ENCODE measurements at places on chromosomes 11 and 22. TPM values are rescaled to one million over a fixed set of nuclear protein-coding genes. Genes with fewer than 3 reads are reported as not detected.
A peak's percentile ranks its signal among the peaks of the same experiment; 100 is the strongest.

TMEM45B gene
- total RNA-seq, result 0.94 TPM

DERL3 gene
- 30.4 TPM for total RNA-seq

CCDC89 gene
- 0.44 TPM for total RNA-seq

ZNF74 gene
- total RNA-seq, result 6.9 TPM

- no peaks in the 10 kb centered on the region for H3K27me3 ChIP-seq
- H3K4me1 ChIP-seq, result no peaks in the 10 kb centered on the region
- no peak overlapping the region for H3K4me3 ChIP-seq
- H3K27ac ChIP-seq, result no peak overlapping the region
These were observed 87.7 kb downstream of the CSNK2A3 start for GRCh38 chr11:11265320-11265719.

DNA sequence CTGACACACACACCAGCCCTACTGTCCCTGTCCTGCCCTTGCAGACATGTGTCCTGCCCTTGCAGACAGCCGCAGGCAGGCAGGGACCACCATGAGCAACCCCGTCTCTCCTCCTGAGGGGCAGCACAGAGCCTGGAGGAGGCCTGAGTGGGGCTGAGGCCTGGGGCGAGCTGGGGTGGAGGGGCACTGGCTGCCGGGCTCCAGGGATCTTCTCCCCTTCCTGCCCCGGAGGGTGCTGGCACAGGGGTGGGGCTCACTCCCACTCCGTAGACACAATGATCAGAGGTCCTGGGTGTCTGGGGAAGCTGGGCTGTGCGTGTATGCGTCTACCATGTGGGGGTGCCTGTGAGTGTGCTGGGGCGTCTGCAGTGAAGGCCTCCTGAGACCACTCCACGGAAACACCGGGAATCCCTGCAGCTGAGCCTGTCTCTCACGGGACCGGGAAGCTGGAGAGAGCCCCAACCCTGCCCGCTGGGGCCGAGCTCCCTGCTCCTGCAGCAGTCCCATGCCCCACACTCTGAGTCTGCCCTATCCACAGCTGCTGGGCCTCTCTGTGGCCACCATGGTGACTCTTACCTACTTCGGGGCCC lies 588 bp downstream of the TSPAN32 start:
- H3K4me1 ChIP-seq, result peaks cover 87% of the 10 kb centered on the region
- peak overlapping the region; percentile 50 for H3K4me3 ChIP-seq
- H3K27me3 ChIP-seq, result no peaks in the 10 kb centered on the region
- peaks cover 11% of the 10 kb centered on the region for H3K36me3 ChIP-seq
- DNase-seq, result peak; percentile 85

GRCh38 chr22:43388420-43388851 lies 23.4 kb upstream of the MPPED1 start:
- no peak overlapping the region for H3K27ac ChIP-seq
- H3K4me3 ChIP-seq, result no peak overlapping the region
- peak; percentile 95 for DNase-seq
- H3K27me3 ChIP-seq, result peaks cover 7% of the 10 kb centered on the region
- H3K4me1 ChIP-seq, result peaks cover 13% of the 10 kb centered on the region

DNA sequence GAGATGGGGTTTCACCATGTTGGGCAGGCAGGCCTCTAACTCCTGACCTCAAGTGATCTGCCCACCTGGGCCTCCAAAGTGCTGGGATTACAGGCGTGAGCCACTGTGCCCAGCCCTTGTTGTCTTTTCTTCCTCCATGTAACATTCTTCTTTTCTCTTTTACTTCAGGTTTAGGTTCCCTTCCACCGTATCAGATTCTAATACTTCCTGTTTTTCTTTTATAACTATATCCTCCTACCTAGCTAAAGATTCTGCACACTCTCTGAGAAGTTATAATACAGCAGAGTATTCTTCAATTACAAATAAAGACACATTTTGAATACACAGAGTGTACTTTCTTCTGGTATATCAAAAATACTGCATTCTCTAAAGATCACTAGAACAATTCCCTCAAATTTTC lies 33.2 kb upstream of the GAB2 start:
- H3K27me3 ChIP-seq, result no peaks in the 10 kb centered on the region
- no peaks in the 10 kb centered on the region for H3K36me3 ChIP-seq
- H3K4me1 ChIP-seq, result peaks cover 11% of the 10 kb centered on the region
- no peak overlapping the region for H3K4me3 ChIP-seq

DNA sequence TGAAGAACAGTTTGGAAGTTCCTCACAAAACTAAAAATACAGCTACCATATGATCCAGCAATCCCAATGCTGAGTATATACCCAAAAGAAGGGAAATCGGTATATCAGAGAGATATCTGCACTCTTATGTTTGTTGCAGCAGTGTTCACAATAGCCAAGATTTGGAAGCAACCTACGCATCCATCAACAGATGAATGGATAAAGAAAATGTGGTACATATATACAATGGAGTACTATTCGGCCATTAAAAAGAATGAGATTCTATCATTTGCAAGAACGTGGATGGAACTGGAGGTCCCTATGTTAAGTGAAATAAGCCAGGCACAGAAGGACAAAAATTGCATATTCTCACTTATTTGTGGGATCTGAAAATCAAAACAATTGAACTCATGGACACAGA lies 46.5 kb downstream of the XRRA1 start:
- H3K4me1 ChIP-seq, result peaks cover 7% of the 10 kb centered on the region
- no peak overlapping the region for H3K4me3 ChIP-seq
- no peak overlapping the region for H3K27ac ChIP-seq
- DNase-seq, result no peak

DNA sequence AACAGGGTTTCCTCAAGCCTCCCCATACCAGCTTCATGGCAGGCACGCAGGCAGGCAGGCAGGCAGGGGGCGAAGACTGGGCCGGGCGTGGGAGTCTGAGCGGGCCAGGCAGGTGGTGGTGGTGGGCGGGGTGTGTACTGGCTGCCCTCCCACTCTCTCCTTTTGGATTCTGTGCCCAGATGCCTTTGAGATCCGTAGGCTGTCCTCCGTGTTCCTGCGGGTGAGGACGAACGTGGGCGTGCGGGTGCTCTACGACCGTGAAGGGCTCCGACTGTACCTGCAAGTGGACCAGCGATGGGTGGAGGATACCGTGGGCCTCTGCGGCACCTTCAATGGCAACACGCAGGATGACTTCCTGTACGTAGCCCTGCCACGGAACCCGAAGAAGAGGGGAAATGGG lies 23.0 kb downstream of the OTOG start:
- no peak overlapping the region for H3K4me3 ChIP-seq
- no peaks in the 10 kb centered on the region for H3K4me1 ChIP-seq
- H3K27ac ChIP-seq, result no peak overlapping the region
- H3K36me3 ChIP-seq, result no peaks in the 10 kb centered on the region
- H3K27me3 ChIP-seq, result no peaks in the 10 kb centered on the region

Measured in spleen (tissue), 13 donors.